Stimulated activated CD8-positive, alpha-beta memory T cell treated with anti-CD3 and anti-CD28 coated beads, Interleukin-15, amount 100 ng/mL, for 48 hours (primary cell): ENCODE measurements at places on chromosomes 5 and 9.

- DNase-seq: no peak
Observed at GRCh38 chr5:95655575-95655974, 9.0 kb downstream of the RFESD start.

- DNase-seq: no peak
Observed at GRCh38 chr9:68905129-68905528, 108.8 kb downstream of the PRKACG start.

DNA sequence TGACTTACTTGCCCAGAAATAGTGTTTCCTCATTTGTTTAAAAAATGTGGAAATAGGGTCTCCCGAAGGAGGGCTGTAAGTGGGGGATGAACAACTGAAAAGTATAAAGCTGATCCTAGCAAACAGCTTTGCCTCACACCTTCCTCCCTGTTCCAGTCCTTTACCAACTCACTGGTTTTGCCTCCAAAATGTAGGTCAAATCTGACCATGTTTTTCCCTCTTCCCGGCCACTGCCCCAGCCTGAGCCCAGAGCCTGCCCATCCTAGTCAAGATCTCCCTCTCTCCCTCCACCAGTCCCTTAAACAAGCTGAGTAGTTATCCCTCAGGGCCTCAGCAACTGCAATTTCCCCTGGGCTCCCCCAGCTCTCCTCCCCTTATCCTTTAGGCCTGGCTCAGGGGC is 82.4 kb upstream of the FBXW11 start:
- no peak for DNase-seq

GRCh38 chr9:89477384-89477783 is 20.5 kb downstream of the SEMA4D start:
- DNase-seq: no peak

DNA sequence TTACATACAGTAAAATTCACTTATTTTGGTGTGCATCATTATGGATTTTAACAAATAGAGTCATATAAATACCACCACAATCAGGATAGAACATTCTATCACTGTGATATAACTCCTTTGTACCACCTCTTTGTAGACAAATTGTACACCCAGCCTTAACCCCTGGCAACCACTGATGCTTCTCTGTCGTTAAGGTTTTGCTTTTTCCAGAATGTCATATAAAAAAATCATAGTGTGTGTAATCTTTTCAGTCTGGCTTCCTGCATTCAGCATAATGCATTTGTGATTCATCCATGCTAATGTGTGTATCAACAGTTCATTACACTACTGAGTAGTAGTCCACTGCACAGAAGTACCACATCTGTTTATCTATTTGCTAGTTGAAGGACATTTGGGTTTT is 81.2 kb downstream of the ARSB start:
- no peak for DNase-seq

GRCh38 chr5:108212775-108213346 is 169.0 kb downstream of the FBXL17 start:
- DNase-seq: no peak

GRCh38 chr9:105114964-105115728 is 129.3 kb upstream of the SLC44A1 start:
- DNase-seq: no peak

DNA sequence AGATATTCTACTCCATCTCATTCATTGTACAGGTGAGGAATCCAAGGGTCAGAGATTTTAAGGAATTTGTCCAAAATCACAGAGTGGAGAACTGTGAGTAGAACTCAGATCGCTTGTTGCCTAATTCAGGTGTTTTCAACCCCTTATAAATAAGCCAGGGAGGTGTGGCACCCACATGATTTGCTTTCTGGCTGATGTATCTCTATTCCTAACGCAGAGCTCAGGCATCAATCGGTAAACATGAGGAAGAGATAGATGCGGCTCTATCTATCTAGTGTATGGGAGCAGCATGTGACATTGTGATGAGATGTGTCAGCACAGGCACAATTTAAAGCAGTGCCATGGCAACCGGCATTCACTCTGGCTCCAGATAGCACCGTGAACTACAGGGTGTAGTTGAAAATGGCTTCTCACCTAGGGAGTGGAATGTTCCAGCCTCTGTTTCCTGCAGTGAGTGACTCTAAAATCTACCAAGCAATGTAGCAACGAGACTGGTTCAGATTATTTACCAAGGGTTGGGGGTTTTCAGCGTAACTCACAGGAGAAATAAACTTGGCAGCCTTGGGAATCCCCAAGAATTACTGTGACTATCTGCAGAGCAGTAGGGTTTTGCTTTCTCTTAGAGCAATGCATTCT is 53.4 kb upstream of the SUB1 start:
- DNase-seq: no peak

GRCh38 chr5:87405472-87406155 is 7.1 kb downstream of the CCNH start:
- no peak for DNase-seq

DNA sequence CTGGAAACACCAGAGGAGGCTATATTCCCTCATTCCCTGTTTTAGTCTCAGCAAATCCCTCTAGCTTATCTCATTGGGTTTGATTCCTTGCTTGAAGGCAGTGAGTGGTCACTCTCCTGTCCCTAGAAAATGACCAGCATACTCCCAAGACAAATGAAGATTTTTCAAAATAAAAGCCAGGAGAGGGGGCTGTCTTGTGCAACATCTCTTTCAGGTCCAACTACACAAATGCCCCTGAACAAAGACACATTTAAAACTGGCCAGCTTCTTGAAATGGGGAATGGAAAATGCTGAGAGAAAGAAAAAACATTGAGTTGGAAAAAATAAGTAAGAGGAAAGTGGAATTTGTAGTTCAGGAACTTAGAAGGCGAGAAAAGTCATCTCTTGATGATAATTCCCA is 49.3 kb upstream of the FAM169A start:
- no peak for DNase-seq

- DNase-seq: no peak
Observed at GRCh38 chr9:135244271-135245221, 157.1 kb downstream of the OLFM1 start.

- DNase-seq: peak; percentile 52
Observed at GRCh38 chr9:89153232-89154017, 25.2 kb downstream of the SHC3 start.

DNA sequence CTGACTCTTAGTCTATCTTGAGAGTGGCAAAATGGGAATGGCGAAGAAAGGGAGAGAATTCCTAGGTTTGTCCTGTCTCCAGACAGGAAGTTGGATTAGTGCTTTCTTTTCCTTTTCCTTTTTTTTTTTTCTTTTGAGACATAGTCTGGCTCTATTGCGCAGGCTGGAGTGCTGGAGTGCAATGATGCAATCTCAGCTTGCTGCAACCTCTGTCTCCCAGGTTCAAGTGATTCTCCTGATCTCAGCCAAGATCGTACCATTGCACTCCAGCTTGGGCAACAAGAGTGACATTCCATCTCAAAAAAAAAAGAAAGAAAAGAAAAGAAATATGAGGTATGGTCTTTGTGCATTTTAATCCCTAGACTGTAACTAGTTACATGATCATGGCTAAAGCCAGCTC is 12.6 kb upstream of the KIF27 start:
- DNase-seq: no peak

- DNase-seq: no peak
Observed at GRCh38 chr9:23638011-23638410, 188.0 kb downstream of the ELAVL2 start.

- DNase-seq: no peak
Observed at GRCh38 chr9:17064558-17064957, 70.3 kb upstream of the CNTLN start.

DNA sequence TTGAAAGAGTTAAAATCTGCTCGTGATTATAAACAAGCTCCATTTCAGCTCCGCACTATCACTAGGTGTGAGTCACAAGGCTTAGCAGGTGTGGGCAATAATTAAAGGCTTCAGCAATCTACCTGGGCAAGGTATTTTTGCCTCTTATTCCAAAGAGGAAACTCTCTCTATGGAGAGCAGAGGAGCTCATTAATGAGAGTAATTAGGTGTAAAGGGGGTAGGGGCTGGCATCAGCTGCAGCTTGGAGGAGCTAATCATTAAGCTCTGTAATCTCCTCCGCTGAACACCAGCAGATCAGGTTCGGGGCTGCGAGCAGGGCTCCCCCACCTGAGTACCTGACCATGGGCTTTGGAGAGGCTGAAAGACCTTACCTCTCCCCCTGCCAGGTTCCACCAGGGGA is 129.2 kb downstream of the CRB2 start:
- DNase-seq: no peak

GRCh38 chr5:169390265-169390664 is 89.3 kb upstream of the SLIT3 start:
- no peak for DNase-seq

- DNase-seq: no peak
Observed at GRCh38 chr5:64979531-64979930, 210.8 kb downstream of the CWC27 start.

DNA sequence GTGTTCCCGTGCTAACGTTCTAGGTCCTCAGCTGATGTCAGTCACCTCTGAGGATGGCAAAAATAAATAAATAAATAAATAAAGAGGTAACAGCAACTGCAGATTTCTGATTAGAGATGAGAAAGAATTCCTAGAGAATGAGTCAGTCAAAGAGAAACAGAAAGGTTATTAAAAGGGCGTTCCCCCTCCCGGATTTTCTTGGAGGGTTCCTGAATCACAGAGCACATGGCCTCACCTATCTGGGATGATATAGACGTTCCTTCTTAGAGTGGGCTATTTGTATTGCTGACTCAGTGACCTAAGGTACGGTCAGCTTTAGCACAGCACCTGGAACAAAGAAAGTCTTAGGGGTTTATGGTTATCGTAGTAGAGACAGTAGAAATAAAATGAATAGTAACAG is 30.6 kb downstream of the HTR4 start:
- DNase-seq: no peak

- DNase-seq: no peak
Observed at GRCh38 chr9:7375013-7375511, 424.5 kb downstream of the DMAC1 start.

GRCh38 chr5:54643685-54644106 is 126.1 kb downstream of the SNX18 start:
- DNase-seq: no peak

DNA sequence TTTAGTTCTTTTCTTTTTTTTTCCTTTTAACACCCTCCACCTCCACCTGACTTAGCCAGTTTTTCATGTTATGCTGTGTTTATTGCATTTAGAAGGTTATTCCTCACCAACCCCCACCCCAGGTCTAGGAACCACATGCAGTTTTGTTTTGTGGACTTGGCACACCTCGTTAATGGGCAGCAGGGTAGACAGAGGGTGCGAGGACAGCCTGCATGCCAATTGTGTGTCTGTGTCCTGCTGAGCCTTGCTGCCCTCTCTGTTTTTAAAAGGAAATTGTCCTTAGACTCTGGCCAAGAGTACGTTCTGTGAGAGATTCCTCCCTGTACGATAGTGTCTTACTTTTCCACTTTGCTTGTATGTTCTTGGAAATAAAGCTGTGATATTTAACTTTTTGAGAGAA is 13.9 kb downstream of the PIK3R1 start:
- DNase-seq: no peak

DNA sequence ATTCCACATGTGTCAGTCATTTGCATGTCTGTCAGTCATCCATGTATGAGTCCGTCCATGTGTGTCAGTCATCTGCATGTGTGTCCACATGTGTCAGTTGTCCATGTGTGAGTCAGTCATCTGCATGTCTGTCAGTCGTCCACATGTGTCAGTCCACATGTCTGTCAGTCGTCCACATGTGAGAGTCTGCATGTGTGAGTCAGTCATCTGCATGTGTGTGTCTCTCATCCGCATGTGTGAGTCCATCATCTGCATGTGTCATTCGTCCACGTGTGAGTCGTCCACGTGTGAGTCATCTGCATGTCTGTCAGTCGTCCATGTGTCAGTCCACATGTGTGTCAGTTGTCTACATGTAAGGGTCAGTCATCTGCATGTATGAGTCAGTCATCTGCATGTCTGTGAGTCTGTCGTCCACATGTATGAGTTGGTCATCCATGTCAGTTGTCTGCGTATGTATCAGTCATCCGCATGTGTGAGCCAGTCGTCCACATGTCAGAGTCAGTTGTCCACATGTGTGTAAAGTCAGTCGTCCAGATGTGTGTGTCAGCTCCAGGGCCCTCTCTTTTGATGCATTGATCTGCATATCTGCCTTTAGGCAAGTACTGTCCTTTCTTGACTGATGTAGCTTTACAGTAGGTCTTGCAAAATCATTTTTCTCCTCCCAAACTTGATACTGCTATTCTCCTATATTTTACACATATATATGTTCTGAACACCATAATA is 72.5 kb upstream of the CACNA1B start:
- DNase-seq: no peak

DNA sequence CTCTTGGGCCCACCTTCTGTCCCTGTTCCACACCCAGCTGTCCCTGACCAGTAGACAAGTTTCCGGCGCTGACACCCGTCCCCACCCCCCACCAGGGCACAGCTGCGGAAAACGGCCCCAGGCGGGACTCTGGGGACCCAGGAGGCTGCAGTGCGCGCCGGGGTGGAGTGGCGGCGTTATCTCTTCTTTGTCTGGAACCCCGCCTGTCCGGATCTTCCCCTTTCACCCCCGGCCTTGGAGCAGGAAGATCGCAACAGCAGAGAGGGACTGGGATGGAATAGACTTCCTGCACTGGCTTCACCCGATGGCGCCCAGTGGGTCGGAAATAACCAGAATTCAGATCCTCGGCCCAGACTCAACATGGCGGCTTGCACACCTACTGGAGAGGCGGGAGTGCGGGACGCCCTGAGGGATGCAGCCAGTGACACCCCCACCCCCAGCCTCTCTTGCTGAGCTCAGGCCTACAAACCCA is 4.7 kb downstream of the PAX5 start:
- DNase-seq: no peak

DNA sequence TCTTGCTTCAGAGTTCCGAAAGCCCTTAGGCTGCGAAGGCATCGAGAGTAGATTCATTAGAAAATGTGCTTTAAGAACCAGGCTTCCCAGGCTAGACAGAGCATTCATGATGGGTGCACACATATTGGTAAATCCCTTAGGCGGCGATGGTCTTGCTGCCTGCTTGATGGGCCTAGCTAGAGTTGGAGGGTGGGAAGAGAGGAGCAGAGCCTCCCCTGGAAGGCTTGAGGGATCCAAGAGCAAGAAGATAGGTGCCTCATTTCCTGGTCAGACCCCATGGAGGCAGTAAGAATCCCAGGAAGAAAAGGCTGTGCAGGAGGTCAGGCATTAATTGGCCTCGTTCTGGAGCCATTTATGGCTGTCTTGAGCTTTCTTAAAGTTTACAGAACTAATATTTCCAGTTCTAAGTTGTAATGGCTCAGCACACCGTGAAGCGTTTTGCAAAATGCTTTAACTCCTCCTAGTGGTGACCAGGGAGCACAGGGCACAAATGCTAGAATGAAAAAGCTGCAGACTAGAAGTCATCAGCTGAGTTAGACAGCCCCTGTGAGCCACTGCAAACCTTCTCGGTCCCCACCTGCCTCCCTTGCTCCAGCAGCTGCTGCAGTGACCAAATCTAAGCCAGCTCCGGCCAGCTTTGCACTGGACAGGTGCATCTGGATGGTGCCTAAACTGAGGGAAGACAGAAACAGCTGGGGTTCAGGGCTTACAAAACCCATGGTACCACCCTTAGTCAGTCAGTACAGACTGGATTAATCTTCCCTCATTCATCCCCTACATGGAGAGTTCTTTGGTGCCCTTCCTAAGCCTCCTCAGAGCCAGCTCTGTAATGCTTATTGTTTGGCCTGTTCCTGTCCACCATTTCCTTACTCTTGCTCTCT is 14.7 kb downstream of the SLC45A2 start:
- DNase-seq: no peak

- DNase-seq: peak; percentile 41
Observed at GRCh38 chr9:124210697-124211096, 47.1 kb upstream of the NEK6 start.
